SK-N-DZ (cell line): ENCODE measurements at places on chromosomes 3 and 15.
A peak's percentile ranks its signal among the peaks of the same experiment; 100 is the strongest.

DNA sequence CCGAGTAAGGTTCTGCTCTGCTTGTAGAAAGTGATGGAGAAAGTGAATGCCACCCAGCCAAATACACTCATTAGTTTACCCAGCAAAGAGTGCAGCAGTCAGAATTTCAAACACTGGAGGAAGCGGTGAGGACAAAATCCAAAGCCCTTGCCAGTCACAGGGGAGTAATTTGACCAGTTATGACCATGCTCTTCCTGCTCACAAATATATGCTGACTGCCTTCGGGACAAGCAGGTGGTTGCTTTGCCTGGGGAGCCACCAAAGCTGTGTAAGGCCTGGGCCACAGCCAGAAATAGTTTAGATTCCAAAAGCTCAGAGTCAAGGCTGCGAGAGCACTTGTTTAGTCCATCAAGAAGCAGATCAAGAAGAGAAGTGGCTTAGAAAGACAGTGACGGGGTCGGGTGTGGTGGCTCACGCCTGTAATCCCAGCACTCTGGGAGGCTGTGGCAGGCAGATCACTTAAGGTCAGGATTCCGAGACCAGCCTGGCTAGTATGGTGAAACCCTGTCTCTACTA is 51.0 kb upstream of the ATP13A3 start:
- DNase-seq: no peak

- DNase-seq: no peak
Observed at GRCh38 chr3:53083949-53084309, 38.1 kb upstream of the SFMBT1 start.

DNA sequence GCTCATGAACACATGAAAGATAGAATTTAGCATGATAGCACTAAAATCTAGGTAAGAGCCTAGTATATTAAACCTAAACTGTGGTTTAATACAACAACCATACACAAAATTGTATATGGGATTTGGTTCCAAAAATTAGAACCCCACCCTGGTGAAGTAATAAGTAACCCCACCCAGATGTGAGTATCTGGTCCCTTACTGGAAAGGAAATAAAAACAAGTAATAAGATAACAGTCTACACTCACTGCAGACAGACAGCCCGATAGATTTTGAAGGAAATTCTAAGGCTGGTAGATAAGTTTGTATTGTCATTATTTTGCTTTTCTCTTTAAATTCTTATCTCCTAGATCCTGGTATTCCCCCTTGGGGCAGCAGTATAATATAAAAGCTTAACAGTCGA is 184.9 kb downstream of the ZBTB20 start:
- DNase-seq: no peak

DNA sequence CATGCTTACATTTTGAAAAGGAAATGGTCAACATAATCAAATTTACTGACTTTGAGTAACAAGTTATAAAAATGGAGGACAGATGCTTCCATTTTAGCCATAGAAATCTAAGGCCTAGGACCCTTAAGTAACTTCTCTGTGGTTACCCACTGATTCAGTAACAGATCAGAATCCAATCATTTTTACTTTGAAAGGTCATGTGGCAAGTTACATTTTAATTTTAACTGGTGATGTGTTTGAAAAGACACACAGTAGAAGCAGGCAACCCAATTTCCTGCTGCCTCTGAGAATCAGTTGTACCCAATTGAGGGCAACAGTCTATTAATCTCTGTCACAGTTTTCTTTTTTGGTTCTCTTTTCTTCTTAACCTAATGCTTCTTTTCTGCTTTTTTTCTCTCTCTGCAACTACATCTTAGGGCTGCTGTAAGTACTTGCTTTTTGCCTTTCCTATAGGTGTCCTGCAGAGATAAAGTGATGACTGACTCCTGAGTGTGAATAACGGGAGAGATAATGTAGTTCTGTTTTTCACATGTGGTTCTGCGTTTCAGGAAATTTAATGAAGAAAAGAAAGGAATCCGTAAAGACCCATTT is 3.3 kb downstream of the ZWILCH start:
- no peak for DNase-seq

- DNase-seq: no peak
Observed at GRCh38 chr3:151169262-151169947, 33.6 kb downstream of the GPR171 start.

- peak; percentile 57 for DNase-seq
Observed at GRCh38 chr15:51735228-51736010, 2.0 kb downstream of the LYSMD2 start.

GRCh38 chr3:172875039-172875438 is 124.5 kb downstream of the ECT2 start:
- DNase-seq: no peak

DNA sequence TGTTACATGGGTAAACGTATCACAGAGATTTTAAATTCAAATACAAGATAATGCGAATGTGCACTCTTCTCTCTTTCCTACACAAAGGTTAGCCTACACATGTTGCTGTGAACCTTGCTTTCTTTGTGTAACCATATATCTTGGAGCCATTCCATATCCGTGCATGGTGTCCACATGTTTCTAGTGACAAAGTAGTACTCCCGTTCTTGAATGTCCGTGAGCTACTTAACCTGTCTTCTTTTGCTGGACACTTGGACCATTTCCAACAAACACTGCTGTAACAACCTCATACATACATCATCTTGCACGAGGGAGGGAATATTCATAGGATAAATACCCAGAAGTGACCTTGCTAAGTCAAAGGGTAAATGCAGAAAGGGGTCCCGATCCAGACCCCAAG is 75.0 kb downstream of the STRIT1 start:
- DNase-seq: no peak

- DNase-seq: peak; percentile 68
Observed at GRCh38 chr15:63945007-63945788, 101.1 kb downstream of the DAPK2 start.

GRCh38 chr3:139636511-139636910 is 41.3 kb downstream of the NMNAT3 start:
- DNase-seq: no peak

DNA sequence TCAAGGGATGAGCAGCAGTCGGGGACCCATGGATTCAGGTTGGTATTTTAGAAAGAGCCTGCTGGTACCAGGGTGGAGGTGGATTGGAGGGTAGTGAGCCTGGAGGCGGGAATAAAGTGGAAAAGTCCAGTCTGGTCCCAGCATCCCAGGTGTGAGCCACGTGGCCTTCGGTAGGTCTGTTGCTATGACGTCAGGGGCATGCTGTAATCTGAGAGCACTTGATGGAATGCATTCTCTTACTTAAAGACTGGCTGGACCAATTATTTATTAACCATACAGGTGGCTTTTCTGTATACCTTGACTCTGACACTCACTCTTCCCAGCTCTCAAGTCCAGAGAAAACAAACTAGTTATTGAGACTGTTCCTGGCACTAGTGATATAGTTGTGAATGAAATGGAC is 389.9 kb upstream of the RGMA start:
- DNase-seq: no peak

DNA sequence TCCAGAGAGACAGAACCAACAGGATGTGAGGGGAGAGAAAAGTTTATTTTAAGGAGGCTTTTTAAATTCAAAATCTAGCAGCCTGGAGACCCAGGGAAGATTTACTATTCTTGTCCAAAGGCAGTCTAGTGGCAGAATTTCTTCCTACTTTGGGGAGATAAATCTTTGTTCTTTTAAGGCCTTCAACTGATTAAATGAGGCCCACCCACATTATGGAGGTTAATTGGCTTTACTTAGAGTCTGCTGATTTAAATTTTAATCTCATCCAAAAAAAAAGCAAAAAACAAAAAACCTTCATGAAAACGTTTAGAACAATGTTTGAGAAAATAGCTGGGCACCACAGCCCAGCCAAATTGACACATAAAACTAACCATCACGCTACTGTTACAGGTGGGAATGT is 41.3 kb downstream of the TMOD3 start:
- DNase-seq: no peak

DNA sequence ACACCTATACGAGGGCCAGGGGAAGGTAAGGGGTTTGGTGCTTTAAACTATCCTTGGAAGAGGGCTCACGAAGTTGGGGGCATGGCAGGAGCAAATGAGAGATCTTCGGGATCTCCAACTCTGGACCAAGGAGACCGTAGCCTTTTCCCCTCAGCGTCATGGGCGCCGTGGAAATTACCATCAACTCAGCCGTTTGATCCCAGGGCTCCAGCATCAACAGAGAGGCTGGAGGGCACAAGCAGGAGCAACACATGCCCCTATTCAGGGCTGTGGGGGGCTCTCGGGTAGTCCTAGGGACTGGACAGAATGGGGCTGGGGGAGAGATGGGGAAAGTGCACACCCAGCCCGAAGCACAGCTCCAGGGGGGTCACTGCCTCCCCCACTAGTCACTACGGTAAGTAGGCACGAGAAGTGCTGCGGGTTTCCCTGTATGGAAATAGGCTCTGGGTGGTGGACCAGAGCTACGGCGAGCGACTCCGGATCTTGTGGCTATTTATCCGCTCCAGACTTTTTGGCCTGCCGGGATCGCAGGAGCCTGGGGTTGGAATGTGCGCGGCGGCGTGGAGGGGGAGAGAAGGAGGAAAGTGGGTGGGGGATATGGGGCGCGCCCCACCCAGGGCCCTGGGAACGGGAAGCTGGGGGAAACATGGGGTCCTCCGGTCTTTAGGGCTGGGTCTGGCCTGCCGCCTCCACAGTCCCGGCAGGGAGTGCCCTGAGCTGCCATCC is 539 bp upstream of the LAMB2 start:
- peak; percentile 78 for DNase-seq

DNA sequence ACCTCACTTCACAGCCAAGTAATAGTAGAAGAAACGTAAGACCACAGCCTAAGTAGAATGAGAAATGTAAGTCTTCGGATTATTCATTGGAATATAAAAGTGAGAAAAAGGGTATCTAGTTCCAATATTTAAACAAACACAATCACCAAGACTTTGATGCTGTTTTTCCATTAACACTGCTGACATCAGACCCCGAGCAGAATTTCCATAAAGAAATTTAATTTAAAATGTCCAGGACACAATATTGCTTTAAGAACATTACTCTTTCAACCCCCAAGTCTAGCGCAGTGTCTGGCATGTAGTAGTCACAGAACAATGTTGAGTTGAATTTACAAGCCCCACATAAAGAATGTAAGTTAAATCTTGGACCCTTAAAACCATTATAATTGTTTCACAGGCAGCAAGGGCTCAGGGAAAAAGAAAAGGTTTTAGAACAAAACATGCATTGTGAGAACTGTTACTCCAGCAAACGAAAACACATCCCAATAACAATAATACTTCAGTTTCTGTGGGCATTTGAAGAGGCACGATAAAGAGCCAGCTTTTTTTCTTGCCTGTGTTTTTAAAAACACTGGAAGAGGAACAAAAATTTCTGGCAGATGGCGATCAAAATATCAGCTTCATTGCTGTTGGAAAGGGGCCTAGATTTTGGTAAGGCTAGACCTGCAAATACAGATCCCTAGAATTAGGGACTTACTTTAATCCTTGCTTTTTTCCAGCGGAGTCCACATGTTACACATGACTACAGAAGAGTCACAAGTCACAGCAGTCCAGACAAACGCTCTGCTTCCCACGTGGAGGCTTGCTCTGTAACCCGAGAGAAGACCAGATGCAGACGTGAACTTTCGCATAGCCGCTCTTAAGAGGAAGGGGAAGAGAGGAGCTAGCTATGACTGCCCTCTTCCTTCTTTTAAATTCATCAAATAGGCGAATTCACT is 77.9 kb upstream of the IGSF10 start:
- DNase-seq: peak; percentile 62

GRCh38 chr3:158802409-158803268 is 785 bp downstream of the MFSD1 start:
- no peak for DNase-seq

GRCh38 chr3:103337179-103337845 is 902.5 kb downstream of the ZPLD1 start:
- no peak for DNase-seq

- DNase-seq: no peak
Observed at GRCh38 chr3:119547227-119547626, 12.2 kb downstream of the CD80 start.

GRCh38 chr15:84658788-84659411 is 901 bp upstream of the NMB start:
- no peak for DNase-seq

DNA sequence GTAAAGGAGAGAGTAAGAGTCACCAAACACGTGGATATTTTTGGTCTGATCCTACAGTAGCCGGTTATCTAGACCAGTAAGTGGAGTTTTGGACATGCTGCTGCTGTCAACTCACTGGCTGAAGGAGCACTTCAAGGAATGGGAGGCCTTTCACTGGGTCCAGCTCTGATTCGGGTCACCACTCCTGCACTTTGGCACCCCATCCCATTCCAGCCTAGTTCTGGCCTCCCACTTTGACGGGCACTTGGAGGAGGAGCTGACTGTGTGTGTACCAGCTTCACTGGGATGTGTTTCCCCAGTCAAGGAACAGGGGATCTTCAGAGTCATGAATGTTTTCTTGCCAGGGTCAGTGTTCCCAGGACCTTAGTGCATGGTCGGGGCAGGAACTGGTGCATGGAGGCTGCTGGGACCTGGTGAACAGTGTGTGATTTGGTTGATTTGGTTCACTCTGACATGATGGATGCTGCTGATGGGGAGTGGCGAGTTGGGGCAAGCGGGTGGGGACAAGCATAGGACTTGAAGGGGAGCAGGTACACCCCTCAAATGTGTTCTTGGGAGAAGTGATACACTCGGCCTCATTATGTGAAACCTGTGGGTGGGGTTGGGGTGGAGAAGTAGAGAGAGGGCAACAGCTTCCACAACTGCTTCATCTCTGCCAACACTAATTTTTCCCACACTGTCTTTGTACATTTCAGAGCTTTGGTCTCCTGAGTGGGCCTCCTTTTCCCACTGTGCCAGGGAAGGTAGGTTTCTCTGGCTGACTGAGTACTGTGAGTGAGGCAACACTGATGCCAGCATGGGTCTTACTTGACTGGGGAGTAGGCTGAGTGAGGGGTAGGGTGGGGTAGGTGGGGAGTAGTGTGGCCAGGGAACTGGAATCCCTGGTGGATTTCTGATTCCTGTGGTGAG is 64.0 kb downstream of the RGMA start:
- DNase-seq: no peak

- no peak for DNase-seq
Observed at GRCh38 chr3:32880225-32880624, 62.4 kb downstream of the TRIM71 start.

- no peak for DNase-seq
Observed at GRCh38 chr3:134082582-134082981, 52.9 kb upstream of the SLCO2A1 start.

DNA sequence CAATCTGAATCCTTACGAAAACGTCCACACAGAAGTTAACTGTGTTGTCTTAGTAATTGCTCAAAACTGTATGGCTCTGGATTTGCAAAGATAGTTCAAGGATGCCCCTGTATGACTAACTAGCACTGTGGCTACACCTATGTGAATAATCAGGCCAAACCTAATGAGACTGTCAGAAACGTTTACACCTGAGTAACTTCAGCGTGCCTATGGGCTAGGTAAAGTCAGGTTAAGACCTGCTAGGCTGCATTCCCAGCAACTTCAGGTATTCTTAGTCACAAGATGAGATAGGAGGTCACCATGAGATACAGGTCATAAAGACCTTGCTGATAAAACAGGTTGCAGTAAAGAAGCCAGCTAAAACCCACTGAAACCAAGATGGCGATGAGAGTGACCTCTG is 87.8 kb upstream of the PLXND1 start:
- DNase-seq: no peak

GRCh38 chr3:59553076-59553475 is 503.3 kb upstream of the CFAP20DC start:
- DNase-seq: no peak
